ENCODE measurements at places on chromosomes 2 and 18. TPM values are rescaled to one million over a fixed set of nuclear protein-coding genes. Genes with fewer than 3 reads are reported as not detected.
A peak's percentile ranks its signal among the peaks of the same experiment; 100 is the strongest.

Gene STARD6
- 0.96 TPM for total RNA-seq

Gene CD8B2
- 2.6 TPM for total RNA-seq

Gene COX7A2L
- 165 TPM for total RNA-seq

Gene EGR4
- total RNA-seq = 1.4 TPM

Gene CASP10
- total RNA-seq = 3.4 TPM

Gene CFC1
- not detected for total RNA-seq

Gene PKDCC
- total RNA-seq = 93.2 TPM

Gene OTOF
- not detected for total RNA-seq

Gene RAD51AP2
- total RNA-seq = 11.6 TPM

Gene REG3A
- 3.6 TPM for total RNA-seq

Gene SPHKAP
- total RNA-seq = 2.6 TPM

Gene AKAIN1
- not detected for total RNA-seq

Gene ATP5MC3
- 64.3 TPM for total RNA-seq

Gene PROKR1
- total RNA-seq = 0.72 TPM

Gene MAL
- 3.6 TPM for total RNA-seq

- DNase-seq = no peak
Observed at GRCh38 chr2:123303731-123304130, 721.4 kb upstream of the CNTNAP5 start.

- DNase-seq = peak; percentile 94
Observed at GRCh38 chr2:66839551-66840320, 404.8 kb downstream of the MEIS1 start.

DNA sequence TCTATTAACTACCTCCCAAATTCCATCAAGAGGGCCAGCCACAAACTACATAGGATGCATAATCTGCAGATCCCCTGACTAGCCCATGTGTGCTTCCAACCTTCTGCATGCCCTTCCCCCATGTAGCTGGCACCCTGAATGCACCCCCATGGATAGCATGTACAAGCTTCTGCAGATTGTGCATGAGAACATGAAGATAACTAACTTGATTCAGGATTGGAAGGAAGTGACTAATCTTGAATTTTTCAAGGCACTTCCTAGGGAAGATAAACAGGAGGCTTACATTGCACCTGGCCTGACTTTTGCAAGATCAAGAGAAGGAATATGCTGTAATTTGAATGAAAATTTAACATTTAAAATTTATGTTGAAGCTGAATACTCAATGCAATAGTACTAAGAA lies 66.7 kb downstream of the CDC42EP3 start:
- DNase-seq = no peak

DNA sequence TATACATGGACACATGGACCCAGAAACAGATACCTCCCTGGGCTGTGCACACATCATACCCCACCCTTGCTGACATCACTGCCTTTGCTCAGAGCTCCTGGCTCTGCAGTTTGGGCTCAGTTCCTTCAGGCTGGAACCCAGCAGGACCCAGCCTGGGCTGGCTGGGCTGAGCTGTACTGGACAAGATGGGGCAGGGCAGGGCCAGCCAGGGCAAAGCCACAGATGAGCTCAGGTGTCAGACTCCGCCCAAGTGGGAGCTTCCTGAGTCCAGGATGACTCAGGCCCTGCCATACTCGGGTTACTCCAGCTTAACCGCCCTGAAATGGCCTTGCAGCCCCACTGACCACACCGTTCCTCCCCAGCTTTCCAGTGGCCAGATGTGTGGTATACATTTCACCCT lies 284.9 kb downstream of the OSR1 start:
- no peak for DNase-seq

DNA sequence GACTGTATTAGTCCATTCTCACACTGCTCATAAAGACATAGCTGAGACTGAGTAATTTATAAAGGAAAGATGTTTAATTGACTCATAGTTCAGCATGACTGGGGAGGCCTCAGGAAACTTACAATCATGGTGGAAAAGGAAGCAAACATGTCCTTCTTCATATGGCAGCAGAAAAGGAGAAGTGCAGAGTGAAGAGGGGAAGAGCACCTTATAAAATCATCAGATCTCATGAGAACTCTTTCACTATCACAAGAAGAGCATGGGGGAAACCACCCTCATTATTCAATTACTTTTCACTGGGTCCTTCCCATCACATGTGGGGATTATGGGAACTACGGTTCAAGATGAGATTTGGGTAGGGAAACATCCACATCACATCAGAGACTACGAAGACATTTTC lies 43.0 kb upstream of the CAVIN2 start:
- no peak for DNase-seq

DNA sequence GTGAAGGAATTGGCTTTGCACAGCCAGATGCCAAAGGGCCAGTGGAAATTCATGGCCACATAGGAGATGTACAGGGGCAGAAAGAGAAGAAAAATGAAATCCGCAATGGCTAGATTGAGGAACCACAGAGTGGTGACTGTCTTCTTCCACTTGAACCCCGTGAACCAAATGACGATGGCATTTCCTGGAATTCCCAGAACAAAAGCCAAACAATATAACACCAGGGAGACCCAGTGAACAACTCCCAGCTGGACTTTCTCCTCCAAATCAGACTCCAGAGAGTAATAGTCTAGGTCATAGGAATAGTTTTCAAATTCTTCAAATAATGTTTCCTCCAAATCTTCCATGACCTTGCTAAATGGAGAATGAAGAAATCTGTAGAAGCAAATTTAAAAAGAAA lies 17.2 kb downstream of the EEF1B2 start:
- DNase-seq = no peak

DNA sequence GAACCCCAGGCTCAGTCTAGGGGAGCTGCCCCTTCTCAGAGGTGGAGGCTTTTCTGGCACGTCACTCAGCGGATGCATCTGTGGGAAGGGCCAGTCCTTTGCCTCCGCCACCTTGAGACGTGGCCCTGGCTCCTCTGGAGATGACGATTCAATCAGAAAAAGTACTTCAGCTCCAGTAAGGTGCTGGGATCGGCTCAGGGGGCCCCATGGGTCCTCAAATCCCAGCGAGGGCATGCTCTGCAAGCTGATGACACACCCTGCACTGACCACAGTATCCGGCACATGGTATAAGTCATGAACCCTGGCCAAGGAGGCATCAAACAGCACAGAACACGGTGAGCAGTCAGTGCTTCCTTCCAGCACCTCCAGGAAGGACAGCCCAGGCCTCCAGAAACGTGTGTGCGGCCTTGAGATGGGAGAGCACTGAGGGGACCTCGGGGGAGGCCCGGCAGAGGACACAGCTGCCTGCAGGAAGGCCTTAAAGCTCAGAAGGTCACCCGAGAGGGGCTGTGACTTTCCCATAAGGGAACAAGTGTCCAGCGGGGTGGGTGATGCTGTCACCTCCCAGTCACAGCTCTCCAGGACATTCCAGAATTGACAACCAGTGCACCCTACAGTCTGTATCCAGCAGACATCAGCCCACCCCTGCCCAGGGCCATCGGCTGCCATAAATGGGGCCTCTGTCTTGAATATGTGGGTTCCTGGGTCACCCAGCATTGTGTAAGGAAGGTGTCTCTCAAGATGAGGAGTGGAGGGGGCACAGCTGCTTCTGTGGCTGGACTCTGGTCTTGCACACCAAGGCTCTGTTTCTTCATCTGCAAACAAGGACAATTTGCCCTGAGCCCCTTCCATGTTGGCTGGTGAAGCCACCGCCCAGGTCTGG lies 205.8 kb downstream of the NDUFA10 start:
- DNase-seq = no peak

- DNase-seq = no peak
Observed at GRCh38 chr2:200603972-200604371, 18.2 kb downstream of the AOX1 start.

GRCh38 chr2:43221124-43221762 lies 5.2 kb downstream of the ZFP36L2 start:
- peak; percentile 93 for DNase-seq

GRCh38 chr18:46283895-46284295 lies 179.7 kb downstream of the HAUS1 start:
- no peak for DNase-seq

DNA sequence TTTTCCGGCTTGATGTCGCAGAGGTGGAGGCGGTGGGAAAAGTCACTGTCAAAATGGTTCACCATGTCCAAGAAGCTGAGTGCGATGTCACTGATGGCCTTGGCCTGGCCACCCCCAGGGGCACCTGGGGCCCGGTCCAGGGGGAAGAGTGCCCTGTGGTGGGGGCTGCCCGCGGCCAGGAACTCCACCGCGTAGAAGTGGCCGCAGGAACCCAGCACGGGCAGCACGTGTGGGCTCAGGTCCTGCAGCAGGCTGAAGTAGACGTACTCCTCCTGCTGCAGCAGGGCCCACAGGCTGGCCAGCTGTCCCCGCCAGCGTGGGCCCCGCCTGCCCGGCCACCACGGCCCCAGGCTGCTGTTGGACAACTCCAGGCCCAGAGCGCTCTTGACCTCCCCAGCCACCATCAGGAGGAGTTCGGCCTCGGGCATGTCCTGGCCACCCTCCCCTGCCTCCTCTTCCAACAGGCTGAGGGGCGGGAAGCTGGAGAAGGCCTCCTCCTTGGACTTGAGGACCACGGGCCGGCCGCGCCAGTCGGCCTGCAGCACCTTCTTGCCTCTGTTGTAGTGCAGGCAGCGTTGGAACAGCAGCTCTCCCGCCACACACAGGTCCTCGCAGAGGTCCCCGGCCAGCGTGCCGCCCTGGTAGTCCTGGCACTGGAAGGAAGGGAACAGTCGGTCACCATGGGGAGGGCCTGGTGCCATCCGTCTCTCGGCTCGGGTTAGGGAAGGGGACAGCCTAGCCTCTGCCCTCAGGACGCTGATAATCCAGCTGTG lies 10.3 kb downstream of the DIPK1C start:
- no peak for DNase-seq

GRCh38 chr18:74389171-74389927 lies 67.8 kb downstream of the DIPK1C start:
- DNase-seq = no peak

GRCh38 chr2:65077898-65078297 lies 21.7 kb downstream of the CEP68 start:
- no peak for DNase-seq

DNA sequence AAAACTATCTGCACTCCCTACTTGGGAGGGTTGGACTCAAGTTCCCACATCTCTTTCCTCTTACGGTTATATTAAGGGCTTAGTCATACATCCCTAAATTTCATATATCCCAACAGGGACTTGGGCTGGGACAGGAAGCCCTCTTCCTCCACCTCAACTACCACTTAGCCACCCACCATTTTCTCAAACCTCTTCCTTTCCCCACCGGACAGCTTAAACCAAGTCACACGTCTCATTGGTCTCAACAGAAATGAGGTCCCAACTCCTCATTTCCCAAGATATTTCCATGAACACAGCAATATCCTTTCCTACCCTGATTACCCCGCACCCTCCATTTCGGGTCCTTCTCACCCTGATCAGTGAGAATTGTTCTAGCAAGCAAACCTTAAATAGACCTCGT lies 736 bp downstream of the ZSCAN30 start:
- DNase-seq = peak; percentile 5

- peak; percentile 35 for DNase-seq
Observed at GRCh38 chr2:222950638-222951285, 89.9 kb downstream of the ACSL3 start.

DNA sequence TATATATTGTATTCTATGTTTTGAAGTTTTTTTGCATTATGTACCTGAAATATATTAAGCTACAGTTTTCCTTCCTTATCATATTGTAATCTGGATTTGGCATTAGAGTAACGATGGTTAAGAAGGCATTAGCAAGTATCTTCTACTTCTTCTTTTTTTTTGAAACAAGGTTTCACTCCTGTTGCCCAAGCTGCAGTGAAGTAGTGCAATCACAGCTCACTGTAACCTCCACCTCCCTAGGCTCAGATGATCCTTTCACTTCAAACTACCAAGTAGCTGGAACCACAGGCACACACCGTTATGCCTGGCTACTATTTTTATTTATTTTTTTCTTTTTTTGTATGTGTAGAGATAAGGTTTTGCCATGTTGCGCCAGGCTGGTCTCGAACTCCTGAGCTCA lies 201.1 kb downstream of the ZNF804A start:
- DNase-seq = no peak

GRCh38 chr2:235187806-235188205 lies 236.0 kb downstream of the SH3BP4 start:
- no peak for DNase-seq

DNA sequence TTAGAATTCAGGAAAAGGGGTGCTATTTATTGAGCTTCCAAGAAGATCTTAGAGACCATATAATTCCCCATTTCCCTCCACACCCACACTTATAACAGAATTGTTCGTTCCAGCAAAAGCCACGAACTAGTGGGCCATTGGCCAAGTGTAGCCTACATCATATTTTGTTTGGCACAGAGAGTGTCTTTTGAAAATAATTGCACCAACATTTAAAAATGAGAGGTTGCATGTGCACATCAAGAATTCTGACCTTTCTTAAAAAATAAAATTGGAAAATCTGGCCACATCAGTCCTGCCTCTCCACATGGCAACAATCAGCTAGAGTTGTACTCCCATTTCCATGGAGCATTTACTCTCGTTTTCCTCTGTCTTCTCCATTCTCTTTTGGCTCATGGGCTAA lies 655.5 kb upstream of the FANCL start:
- no peak for DNase-seq

DNA sequence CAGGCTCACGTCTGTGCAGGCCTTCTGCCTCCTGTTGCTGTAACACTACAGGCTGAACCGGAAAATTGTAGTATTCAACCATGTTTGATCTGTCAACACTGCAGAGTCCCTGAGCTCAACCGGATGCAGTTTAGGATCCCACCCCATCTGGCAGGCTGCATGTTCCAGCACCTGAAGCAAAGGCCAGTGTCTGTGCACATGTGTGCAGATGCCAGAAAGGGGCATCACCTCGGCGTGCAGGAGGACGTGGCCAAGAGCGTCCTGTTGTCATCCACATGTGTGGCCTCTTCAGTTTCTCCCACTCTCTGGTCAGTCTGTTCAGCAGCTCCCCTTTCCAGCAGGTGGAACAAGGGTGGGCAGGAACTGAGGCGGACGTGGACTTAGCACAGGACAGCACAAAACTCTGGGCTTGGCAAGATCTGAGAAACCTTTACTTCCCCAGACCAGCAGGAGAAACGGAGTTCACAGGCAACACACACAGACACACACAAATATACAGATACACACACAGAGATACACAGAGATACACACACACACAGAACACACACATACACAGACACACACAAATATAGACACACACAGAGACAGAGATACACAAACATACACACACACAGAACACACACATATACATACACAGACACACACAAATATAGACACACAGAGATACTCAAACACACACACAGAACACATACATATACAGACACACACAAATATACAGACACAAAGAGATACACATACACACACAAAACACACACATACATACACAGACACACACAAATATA lies 111.3 kb downstream of the NDUFA10 start:
- no peak for DNase-seq

GRCh38 chr2:128373451-128374000 lies 54.9 kb upstream of the HS6ST1 start:
- no peak for DNase-seq

- no peak for DNase-seq
Observed at GRCh38 chr2:234669621-234670020, 172.7 kb upstream of the ARL4C start.

DNA sequence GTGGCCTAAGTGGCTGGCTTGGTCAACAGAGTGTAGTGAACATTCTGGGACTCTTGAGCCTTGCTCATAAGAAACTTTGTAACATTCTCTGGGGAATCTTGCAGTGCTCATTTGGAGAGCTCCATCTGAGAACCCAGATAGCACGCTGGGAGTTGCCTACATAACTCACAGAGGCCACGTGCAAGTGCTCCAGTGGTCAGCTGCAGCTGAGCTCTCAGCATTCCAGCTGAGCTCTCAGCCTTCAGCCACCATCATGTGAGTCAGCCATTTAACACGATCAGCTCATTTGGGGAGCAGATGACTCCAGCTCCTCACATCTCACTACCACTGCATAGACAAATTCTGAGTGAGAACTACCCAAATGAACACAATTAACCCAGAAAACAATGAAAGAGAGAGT lies 25.5 kb upstream of the CTNNA2 start:
- DNase-seq = no peak

All from umbilical cord (tissue), 2 donors.